ENCODE measurements at places on chromosomes 5 and 9. TPM values are rescaled to one million over a fixed set of nuclear protein-coding genes. Genes with fewer than 3 reads are reported as not detected.

FBP1 gene
- not detected for total RNA-seq

DNA sequence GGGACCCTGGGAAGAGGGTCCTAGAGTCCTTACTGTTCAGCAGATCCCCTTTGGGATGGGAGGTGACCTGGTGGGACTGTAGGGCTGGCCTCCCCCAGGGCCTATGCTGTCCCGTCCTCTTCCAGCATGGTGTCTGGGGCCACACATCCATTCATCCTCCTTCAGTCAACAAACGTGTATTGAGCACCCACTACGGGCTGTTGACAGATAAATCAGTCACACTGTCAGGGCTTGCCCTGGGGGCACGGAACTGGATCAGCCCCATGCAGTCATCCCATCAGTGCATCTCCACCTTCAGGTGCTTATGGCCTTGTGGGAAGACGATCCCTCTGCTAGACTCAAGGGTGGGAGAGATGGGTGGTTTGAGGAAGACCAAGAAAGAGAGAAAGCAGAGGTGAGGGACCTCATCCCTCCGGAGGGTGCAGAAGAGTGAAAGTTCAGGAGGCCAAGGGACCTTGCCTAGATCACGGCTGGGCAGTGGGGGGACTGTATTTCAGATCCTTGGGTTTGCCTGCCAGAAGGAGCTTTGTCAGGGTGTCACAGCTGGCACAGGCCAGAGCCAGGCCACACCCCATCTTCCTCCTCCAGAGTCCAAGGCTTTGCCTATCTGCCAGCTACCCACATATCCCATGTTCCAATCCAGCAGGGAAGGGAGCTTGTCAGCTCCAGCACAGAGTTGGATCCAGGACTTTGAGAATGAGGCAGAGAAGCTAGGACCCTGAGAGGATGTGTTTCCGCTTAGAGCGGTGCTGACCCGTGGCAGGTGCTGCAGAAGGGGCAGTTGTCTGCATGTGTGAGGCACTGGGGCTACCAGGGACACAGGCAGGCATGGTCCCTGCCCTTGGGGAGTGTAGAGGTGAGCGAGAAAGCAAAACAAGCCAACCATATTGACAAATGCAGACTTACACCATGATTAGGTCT is 30.5 kb downstream of the COL27A1 start:
- H3K36me3 ChIP-seq = peaks cover 4% of the 10 kb centered on the region
- no peaks in the 10 kb centered on the region for H3K4me1 ChIP-seq
- H3K27me3 ChIP-seq = no peaks in the 10 kb centered on the region
- H3K4me3 ChIP-seq = no peak overlapping the region

DNA sequence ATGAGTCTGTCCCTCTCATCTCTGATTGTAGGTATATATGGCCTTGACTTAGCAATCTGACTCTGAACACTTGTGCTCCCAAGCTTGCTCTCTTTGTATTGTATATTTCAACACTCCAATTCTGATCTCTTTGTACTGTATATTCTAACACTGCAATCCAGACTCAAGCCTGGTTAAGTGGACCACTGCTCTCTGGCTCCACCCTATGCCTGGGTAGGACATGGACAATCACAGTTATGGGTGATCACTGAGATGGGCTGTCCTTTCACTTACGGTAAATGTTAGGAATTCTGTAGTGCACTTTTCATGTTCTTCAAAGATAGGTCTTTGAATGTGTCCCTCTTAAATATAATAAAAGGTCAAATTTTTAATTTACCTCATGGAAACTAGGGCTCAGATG is 165.1 kb downstream of the TLR4 start:
- no peak overlapping the region for H3K27ac ChIP-seq
- peaks cover 5% of the 10 kb centered on the region for H3K27me3 ChIP-seq
- no peaks in the 10 kb centered on the region for H3K36me3 ChIP-seq

DNA sequence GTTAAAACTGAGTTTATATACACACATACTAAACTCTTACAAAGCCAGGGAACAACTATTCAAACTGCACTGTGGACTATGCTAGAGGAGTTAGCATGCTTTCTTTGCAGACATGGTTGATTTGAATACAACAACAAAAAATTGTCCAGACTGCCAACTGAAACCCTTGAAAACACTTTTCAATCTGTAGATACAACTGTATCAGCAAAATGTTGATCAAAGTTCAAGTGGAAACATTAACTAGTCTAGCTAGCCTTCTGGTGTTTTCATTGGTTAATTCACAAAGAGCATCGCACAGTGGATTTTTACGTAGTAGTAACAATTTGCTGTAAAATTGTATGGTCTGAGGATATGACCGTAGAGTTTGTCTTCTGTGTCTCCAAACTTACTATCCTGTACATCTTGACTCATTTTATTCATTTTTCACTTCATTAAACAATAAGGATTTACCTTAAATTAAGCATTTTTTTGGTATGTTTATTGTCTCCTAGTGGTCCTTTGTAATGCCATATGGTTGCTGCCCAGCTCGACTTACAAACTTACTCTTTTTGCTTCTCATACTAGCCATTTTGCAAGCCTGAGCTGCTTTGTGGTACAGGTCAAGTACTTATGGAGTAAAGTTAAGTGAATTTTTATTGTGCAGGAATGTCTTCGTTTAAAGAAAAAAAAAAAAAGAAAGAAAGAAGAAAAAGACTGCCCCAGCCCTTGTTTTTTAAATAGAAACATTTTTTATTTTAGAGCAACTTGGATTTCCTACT is 123.4 kb downstream of the ZCCHC7 start:
- H3K4me3 ChIP-seq = no peak overlapping the region
- peak overlapping the region; percentile 11 for H3K27ac ChIP-seq

DNA sequence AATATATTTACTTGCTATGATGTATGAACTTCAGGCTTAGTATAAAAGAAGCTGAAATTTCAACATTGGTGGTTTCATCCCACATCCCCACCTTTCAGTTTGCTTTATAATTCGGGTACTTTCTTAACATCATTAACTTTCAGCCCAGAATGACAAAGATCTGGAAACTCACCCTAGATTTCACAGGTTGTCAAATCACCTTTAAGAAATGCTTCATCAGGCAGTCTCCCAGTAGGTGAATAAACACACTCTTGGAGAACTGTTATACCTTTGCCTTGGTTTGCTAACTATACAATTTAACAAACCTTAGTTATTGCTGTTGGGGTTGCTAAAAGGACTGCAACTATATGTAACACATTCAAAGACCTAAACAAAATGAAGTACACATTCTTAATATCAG is 54.4 kb downstream of the MLANA start:
- DNase-seq = no peak
- H3K27ac ChIP-seq = no peak overlapping the region
- H3K27me3 ChIP-seq = no peaks in the 10 kb centered on the region
- peaks cover 13% of the 10 kb centered on the region for H3K4me1 ChIP-seq
- no peak overlapping the region for H3K4me3 ChIP-seq
- H3K36me3 ChIP-seq = no peaks in the 10 kb centered on the region
